ENCODE measurements at places on chromosomes 16 and 17.

- peak; percentile 48 for DNase-seq
Measured at GRCh38 chr16:21088646-21089538, 61.8 kb downstream of the DNAH3 start.

DNA sequence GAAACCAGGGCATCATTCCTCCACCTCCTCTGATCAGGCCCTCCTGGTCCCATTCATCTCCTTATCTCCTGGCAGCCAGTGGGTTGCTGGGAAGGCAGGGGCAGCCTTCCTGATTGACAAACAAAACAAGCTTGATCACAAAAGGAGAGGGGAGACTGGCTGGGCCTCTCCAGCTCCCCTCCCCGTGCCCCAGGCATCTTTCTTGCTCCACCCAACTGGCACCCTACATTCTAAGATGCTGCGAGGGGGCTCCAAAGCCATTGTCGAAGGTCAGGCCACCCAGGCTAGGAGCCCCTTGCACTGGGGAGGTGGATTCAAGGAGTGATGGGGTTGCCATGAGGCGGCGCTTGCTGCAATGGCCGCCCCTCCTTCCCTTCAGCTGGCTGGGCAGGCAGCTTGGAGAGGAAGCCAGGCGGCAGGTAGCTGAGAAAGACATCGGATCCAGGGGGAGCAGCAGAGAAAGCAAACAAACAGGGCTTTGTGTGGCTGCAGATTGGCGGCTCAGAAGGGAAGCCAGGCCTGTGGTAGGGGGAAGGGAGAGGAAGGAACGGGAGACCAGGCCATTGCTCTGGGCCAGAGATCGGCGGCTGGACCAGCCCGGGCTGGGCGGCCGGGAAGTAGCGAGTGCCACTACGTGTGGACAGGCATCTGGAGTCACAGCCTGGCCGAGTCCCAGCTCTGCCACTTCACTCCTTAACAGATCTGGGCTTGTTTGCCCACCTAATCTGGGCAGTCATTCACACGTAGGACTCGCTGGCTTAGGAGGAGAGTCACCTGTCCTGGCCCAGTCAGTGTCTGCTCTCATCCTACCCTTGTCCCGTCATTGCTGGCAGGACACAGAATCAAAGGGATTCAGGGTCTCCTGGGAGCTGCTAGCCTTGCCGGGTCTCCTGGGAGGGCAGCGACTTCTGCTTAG lies 12.3 kb downstream of the RAI1 start:
- no peak for DNase-seq

DNA sequence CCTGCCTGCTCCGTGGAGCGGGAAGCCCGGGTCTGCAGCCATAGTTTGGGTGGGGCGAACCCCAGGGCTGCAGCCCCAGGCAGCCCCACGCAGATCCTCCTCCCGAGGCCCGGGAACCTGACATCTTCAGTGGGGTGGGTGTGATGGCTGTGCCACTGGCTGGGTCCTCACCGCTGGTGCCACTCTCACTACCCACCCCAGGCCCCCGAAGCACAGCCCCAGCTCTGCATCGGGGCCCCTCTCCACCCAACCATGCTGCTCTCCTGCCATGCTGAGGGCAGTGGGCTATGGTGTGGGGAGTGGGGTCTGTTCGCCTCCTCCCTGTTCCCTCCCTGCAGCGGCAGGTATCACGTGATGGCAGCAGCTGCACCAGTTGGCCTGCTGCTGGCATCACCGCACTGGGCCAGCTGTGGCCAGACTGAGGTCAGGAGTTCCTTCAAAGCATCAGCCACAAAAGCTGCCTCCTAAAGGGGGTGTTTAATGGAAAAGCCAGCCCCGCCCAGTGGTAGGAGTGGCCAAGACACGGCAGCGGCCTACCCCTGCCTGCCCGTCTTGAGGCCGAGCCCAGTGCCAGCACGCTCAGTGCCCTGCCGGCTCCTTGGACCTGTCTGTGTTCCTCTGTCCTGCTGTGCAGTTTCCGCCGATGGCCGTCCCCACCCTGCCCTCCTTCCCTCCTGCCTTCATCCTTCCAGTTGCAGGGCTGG lies 10.8 kb downstream of the KCTD5 start:
- DNase-seq, result no peak

GRCh38 chr17:8223356-8224126 lies 13.2 kb upstream of the AURKB start:
- no peak for DNase-seq

- peak; percentile 90 for DNase-seq
Measured at GRCh38 chr16:55116165-55116920, 185.7 kb downstream of the IRX5 start.

GRCh38 chr17:1521086-1521640 lies 4.8 kb upstream of the INPP5K start:
- DNase-seq, result no peak

GRCh38 chr16:16157166-16157565 lies 66.1 kb downstream of the ABCC6 start:
- no peak for DNase-seq

GRCh38 chr16:13507530-13507929 lies 412.4 kb upstream of the ERCC4 start:
- DNase-seq, result no peak

DNA sequence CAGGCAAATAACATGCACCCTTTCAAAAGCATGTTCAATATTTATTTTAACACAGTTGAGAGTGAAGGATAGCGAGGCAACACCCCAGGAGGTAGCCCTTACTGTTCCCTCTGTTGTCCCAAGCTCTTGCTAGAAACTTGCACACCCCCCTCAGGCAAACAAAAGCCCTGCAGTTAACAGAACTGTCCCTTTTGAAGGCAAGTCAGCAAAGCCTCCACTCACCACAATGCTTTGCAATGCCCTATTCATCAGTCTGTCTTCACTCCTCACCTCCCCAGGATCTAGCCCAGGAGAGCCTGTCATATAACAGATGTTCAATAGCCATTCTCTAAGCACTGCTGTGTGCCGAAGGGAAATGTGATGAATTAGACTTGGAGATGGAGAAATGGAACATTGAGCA lies 3.5 kb upstream of the CNEP1R1 start:
- DNase-seq, result no peak

DNA sequence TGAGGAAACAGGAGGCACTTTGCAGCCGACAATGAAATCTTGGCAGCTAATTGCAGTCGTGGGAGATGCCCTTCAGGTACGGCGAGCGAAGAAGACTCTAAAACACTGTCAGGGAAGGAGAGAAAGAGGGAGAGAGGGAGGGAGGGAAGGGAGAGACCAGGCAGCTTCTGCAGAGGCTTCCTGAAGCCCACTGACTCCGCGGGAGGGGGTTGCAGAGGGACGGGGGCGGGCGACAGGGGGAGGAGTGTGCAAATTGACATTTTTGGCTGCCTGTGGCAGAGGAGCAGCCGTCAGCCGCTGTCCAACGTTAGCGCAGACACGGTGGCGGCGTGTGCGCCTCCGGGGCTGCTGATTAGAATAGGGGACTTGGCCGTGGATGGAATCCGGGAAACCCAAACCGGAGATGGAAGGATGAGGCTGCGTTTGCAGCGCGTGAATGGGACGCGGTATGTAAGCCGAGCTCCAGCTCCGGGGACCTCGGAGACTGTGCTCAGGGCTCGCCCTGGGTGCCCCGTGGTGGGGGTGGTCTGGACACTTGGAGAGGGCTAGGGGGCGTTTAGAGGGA lies 849.1 kb upstream of the RBFOX1 start:
- DNase-seq, result no peak

- DNase-seq, result no peak
Measured at GRCh38 chr16:84960942-84961341, 50.4 kb downstream of the ZDHHC7 start.

DNA sequence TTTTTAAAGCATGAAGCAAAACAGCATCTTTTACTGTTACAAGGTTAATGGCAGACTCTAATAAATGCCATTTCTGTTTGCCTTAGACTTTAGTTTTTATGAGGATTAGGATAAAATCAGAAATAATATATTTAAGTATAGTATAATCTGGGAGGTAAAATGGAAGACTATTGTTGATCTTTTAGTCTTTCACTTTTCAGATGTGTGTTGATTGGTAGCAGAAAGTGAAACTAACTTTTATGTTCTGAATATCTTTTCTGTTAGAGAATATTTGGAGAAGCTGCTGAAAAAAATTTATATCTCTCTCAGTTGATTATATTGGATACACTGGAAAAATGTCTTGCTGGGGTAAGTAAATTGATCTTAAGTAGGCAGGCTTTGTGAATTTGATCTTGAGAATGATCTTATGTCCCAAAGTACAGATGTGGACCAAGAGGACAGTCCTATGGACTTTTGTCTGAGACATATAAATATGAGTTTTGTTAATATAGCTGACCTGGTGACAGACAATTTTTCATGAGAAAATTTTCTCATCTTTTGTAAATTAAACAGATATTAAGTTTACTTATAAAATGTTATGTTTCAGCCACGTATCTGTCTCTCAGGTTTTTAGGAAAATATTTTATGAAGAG lies 64.1 kb downstream of the NF1 start:
- DNase-seq, result no peak

GRCh38 chr16:77700846-77701245 lies 21.5 kb upstream of the NUDT7 start:
- no peak for DNase-seq

DNA sequence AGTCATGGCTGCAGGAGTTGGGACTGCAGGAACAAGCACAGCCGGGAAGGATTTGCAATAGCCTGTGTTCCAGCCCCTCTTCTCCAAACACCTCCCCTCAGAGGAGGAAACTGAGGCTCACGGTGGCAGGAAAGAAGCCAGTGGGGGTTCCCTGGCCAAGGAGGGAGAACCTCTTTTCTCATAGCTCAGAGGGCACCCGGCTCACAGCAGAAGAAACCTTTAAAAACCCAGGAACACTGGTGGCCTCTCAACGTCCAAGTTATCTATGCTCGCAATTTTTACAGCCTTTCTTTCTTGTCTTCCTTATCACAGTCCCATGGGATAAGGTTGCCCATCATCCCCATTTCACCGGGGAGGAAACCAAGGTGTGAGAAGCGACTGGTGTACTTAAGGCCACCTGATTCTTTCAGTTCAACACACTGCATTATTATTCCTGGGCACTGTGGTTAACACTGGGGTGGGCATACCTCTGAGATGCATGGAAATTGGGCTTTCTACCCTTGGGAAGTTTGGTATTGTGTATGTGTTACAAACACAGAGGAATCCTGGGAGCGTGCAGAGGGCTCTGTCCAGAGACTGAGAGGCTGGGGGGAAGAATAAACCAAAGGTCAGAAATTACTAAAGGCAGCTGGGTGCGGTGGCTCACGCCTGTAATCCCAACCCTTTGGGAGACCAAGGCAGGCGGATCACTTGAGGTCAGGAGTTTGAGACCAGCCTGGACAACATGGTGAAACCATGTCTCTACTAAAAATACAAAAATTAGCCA lies 791 bp upstream of the ZNF629 start:
- no peak for DNase-seq

DNA sequence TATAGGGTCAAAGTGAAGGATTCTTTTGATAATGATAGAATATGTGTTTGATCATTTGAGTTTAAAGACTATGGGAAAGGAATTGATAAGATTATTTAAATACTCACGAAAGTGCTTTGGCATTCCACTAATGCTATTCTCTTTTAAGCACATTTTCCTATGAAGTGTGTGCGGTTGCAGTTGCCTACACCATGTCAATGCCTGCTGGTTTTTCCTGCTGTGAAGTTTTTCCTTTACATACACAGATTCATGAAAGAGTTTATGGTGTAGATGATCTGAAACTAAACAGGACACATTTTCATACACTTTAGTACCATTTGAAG lies 78.7 kb downstream of the VMP1 start:
- DNase-seq, result no peak

- no peak for DNase-seq
Measured at GRCh38 chr16:60771138-60771537, 1265.1 kb downstream of the CDH8 start.

GRCh38 chr17:37502009-37502936 lies 12.6 kb downstream of the DUSP14 start:
- no peak for DNase-seq

- no peak for DNase-seq
Measured at GRCh38 chr16:68046106-68046505, 23.0 kb downstream of the DUS2 start.

DNA sequence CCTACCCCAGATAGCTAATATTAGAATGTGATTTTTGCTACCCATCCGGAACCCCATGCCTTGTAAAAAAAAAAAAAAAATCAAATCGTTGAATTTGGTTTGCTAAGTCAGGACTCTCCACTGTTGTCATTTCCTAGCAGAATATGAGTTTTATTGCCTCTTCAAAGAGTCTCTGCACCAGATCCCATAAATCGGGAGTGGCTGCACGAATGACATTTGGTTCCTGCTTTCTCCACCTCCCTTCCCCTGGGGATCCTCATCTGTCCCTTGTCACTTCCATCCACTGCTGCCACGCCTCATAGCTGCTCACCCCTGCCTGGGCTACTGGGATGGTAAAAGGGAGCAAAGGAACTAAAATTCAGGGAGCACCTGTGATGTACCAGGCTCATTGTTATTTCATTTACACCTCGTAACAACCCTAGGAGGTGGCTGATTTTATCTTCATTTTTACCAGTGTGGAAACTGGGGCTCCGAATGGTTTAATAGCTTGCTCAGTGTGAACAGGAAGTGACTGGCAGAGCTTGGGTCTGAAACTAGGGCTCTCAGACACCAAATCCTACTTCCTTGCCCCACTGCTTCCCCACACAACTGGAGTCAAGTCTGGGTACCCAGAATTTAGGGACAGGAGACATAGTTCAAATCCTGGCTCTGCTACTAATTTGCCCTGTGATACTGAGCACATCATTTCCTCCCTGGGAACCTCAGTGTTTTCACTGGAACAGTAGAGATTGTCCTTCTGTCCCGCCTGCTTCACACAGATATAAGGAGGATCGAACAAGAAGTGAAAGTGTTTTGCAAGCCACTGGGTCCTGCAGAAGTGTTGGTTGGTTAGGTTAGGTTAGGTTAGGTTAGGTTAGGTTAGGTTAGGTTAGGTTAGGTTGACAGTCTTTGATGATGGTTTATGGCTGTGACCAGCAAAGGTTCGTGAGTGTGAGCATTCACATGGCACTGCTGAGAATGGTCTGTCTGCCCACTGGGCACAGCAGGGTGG lies 585 bp upstream of the KRT36 start:
- DNase-seq, result no peak

- no peak for DNase-seq
Measured at GRCh38 chr16:82681592-82681991, 54.8 kb downstream of the CDH13 start.

GRCh38 chr17:74639704-74640151 lies 16.2 kb upstream of the CD300E start:
- DNase-seq, result no peak

DNA sequence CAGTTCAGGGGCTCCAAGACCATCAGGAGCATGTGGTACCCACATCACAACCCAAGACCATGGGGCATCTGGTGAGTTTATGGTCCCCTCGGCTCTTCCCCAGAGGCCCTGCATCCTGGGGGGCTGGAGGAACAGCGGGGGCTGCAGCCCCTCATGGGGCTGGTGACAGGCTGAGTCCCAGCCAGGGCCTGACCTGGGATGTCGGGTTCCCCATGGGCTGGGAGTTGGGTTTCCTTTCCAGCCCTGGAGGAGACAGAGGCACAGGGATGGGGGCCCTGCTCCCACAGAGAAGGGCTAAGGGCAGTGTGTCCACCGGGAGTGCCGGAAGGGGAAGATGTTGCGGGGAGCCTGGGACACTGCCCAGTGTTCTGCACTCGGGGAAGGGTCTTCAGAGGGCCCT lies 82.4 kb downstream of the GOSR1 start:
- DNase-seq, result no peak
